ENCODE measurements at places on chromosomes 13 and 19. TPM values are rescaled to one million over a fixed set of nuclear protein-coding genes. Genes with fewer than 3 reads are reported as not detected.
A peak's percentile ranks its signal among the peaks of the same experiment; 100 is the strongest.

DNA sequence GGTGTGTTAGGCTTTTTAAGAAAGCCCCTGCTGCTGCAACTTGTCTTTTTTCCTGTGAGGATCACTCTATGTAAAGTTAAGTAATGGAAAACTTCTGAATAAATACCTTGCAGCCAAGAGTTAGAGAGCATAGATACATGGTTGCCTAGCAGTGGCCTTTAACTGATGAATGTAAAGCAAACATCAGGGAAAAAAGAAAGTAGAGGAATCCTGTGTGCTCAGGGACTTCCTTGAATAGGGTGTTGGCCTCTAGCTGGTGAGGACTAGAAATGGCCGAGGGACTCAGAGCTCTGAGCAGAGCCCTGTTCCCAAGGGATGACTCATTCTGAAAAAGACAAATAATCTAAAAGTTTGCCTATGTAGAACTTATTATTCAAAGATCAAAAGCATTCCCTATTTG, 135.7 kb downstream of the MIPEP start:
- DNase-seq = no peak

DNA sequence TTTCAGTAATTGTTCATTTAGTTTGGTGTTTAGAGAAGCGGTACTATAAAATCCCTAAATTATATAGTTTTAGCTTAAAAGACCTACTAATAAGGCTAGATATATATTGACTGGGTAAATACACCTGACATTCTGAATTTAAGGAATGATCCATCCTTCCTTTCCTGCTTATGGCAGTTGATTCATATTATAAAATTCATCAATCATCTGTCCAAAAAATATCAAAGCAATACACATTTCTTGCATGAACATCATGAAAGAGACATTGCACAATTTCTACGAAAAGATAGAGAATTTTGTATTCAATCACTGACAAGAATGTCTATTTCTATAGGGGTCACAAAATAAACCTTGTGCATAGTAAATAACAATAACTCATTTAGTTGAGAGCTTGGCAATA, 514.9 kb downstream of the SLITRK6 start:
- DNase-seq = no peak

DNA sequence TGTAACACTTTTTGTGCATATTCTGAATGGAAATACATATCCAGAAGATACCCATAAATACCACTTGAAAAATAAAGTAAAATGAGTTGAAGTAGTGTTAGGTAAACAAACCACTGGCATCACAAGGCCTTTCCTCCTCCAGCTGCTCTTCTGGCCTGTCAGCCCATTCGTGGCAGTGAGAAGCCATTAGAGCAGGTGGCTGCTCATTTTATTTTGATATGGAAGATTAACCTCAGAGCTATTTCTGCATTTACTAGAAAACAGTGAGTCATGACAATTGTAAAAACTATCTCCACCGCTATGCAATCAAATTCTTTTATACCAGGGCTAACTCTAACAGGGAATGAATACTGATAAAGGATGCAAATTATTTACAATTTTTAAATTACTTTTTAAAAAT, 2898.1 kb downstream of the PCDH9 start:
- no peak for DNase-seq

The CD177 gene
- not detected for total RNA-seq

The ZNF358 gene
- total RNA-seq = 5.6 TPM

- no peak for DNase-seq
These were observed 1.0 kb downstream of the C19orf73 start for GRCh38 chr19:49117677-49118564.

DNA sequence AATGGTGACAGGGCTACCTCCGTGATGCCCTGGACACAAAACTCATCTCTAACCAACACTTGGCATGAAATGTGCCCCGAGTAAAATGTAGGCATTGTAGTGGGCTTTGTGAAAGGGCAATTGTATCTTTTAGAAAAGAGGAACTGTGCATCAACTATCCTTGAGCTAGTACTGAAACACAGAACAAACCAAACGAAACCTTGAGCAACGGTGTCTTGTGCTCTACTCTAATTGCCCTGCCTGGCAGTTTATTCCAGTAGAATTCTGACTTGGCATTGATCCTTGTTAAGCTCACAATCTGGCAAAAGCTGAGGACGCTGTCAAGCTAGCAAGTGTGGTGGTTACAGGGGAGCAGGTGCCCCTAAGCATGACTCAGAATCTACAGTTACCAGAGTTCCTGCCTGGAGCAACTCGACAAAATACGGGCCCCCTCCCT, 707.1 kb upstream of the SPRY2 start:
- DNase-seq = no peak

The SPINT2 gene
- total RNA-seq = 27.5 TPM

DNA sequence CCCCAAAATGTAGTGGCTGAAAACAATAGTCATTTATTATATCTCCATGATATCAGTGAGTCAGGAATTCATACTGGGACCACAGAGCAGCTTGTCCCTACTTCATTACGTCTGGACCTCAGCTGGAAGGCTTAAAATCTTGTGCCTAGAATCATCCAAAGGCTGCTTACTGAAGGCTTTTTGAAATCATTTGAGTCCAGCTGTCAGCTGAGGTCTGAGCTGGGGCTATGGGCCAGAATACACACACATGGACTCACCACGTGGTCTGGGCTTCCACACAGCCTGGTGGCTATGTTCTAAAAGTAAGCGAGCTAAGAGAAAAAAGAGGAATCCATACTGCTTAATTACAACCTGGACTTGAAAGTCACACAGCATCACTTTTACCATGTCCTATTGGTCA, 209.2 kb downstream of the KCTD12 start:
- DNase-seq = no peak

The DIAPH3 gene
- total RNA-seq = 3.7 TPM

GRCh38 chr13:78238911-78239310, 320.3 kb upstream of the EDNRB start:
- DNase-seq = no peak

The MEDAG gene
- not detected for total RNA-seq

The CEACAM7 gene
- not detected for total RNA-seq

- DNase-seq = no peak
These were observed 20.4 kb downstream of the LMO7 start for GRCh38 chr13:75656425-75656989.

GRCh38 chr13:108895220-108895704, 265.9 kb downstream of the MYO16 start:
- no peak for DNase-seq

GRCh38 chr13:45747071-45747470, 45.0 kb downstream of the CBY2 start:
- DNase-seq = no peak

GRCh38 chr19:38506723-38507550, 73.4 kb downstream of the RYR1 start:
- DNase-seq = no peak

DNA sequence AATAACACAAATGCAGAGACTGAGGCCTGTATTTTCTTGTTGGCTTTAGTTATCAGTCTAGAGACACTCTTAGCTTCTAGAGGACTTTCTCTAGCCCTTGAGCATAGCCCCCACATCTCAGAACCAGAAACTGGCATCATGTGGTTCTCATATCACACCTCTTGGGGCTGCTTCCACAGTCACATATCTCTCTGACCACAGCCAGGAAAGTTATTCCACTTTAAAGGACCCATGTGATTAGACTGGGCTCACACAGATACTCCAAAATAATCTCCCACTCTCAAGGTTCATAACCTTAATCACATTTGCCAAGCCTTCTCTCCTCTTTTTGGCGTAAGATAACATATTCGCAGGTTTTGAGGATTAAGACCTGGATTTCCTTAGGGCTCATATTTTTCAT, 846.9 kb upstream of the MIR17HG start:
- no peak for DNase-seq

DNA sequence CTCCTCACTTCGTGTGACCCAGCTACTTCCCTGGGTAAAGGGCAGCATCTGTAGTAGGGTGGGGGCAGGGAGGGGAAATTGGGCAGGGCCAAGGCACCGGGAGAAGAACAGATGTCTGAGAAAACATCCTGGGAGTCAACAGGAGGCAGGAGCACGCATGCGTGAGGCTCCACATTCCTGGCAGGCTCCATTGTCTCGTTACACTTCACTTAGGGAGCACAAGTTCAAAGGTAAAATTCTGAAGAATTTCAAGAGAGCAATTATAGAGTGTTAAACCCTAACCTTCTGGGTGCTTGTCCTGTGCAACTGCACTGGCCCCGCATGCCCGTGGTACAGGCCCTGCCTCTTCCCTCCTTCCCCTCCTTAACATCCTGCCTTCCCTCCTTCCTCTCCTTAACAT, 79.6 kb upstream of the POMP start:
- DNase-seq = no peak

- DNase-seq = no peak
These were observed 1210.2 kb upstream of the ATXN8OS start for GRCh38 chr13:68897331-68897928.

The PSG7 gene
- not detected for total RNA-seq

DNA sequence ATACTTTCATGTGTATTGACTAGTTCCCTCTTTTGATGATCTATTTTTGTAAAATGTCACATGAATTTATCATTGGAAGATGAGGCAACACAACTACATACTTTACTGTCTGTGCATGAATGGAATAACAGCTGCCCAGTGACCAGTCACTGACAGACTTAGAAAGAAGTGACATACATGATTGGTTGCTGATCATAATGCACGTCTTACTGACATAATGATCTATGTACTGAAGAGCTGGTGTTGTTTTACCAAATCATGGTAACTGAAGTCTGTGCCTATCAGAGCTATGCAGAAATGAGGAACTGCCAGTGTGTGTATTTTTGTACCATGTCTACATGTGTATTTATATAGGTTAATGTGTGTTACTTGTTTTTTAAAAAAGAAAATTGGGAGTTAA, 26.5 kb downstream of the GPR18 start:
- no peak for DNase-seq

GRCh38 chr19:32339988-32340874, 5.2 kb upstream of the ZNF507 start:
- DNase-seq = peak; percentile 38

The LSM7 gene
- 313 TPM for total RNA-seq

GRCh38 chr13:35684432-35684831, 207.9 kb upstream of the MAB21L1 start:
- no peak for DNase-seq

The LRCH1 gene
- total RNA-seq = 16.4 TPM

DNA sequence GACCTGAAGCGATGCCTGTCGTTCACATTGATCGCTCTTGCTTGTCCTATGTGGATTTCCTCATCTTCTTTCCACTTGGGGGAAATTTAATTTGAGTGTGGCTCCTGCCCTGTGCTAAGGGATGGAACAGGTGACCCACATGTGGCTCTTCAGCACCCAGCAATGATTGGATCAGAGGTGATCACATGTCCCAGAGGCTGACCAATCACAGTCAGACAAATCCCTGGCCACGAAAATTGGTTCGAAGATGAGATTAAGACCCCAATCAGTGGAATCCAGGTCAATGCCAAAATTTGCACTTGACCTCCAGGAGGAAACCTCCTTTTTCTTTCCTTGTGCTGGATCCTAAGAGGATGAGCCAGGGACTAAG, 23.7 kb downstream of the AMER2 start:
- DNase-seq = no peak

- DNase-seq = no peak
These were observed 52.3 kb downstream of the LRCH1 start for GRCh38 chr13:46605076-46605824.

DNA sequence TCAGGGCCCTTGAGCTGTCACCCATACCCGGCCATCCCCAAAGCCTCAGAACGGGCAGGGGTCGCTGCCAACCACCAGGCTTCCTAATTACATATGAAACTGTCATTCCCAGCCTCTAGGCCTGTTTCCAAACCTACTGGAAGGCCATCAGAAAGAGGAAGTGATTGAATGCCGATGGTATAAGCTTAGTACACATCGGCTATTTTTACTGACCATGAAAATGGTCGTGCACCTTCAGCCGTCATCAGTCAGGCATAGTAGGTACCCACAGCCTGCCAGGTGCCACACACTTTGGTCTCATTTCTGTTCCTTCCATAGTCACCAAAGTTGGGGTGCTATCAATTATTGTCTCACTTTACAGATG, 10.2 kb downstream of the KRI1 start:
- no peak for DNase-seq

DNA sequence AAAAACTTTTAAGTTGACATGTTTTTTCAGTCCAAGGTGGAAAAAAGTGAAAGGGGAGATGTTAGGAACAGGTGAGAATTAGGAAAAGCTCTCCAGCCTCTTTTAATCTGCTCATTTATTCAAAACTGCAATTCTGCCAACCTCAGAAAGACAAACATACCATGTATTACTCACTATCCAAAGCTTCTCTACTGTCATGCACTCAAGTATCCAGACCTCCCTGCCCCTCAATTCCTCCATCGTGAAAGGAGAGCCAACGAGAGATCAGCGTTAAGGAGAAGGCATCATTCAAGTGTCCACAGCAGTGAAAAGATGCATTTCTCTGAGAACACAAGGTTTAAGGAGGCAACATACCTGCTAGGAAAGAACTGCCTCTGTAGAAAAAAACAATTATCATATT, 24.5 kb downstream of the DIAPH3 start:
- no peak for DNase-seq

The FAM216B gene
- total RNA-seq = not detected

- no peak for DNase-seq
These were observed 1.9 kb downstream of the ZNF606 start for GRCh38 chr19:58000677-58001076.

The JAK3 gene
- 181 TPM for total RNA-seq

GRCh38 chr19:31629579-31630363, 280.5 kb upstream of the TSHZ3 start:
- DNase-seq = no peak

GRCh38 chr19:46998445-46999125, 21.1 kb upstream of the NPAS1 start:
- no peak for DNase-seq

DNA sequence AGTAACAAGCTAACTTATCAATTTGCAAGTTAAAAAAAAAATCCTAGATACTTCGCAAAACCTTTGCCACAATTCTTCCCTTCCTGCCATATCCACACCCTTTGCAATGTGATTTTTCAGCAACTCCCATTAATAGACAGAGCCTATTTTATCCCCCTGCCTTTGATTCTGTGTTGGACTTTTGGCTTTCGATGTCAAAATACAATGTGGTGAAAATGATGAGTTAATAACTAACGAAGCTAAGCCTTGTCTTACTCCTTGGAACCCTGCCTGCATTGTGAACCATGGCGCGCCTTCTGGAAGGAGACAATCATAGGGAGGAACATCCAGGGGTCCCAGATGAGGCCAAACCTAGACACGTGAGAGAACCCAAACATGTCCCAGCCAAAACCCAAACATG, 6.4 kb downstream of the CYP4F2 start:
- DNase-seq = no peak

The CNMD gene
- not detected for total RNA-seq

The MYDGF gene
- 150 TPM for total RNA-seq

- DNase-seq = no peak
These were observed 733 bp upstream of the ENOX1 start for GRCh38 chr13:43787518-43787891.

DNA sequence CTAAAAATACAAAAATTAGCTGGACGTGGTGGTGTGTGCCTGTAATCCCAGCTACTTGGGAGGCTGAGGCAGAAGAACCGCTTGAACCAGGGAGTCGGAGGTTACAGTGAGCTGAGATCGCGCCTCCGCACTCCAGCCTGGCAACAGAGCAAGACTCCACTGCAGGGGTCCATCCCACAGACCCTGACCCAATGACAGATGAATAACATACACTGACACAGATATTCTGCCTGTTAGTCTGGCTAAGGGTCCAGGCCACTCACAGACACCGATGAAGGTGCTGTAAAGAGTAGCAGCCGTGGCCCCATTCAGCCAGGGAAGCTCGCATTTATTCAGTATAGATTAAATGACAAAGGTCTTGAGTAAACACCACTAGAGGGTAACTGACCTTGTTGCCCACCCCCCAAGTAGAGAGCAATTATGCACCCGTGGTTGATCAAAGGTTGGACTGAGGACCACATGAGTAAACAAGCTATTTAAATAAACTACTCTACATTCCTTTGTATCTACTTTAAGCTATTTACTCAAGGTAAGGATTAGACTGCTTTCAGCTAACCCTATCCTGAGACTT, 8.5 kb upstream of the CRYL1 start:
- no peak for DNase-seq

Data from activated T-cell treated with anti-CD3 and anti-CD28 coated beads, Interleukin-2, amount 50 U/mL, for 4 hours (primary cell).